ENCODE measurements at places on chromosomes 4 and X. TPM values are rescaled to one million over a fixed set of nuclear protein-coding genes. Genes with fewer than 3 reads are reported as not detected.

Gene GNRHR
- total RNA-seq = not detected

Gene SAGE1
- total RNA-seq = not detected

- H3K4me3 ChIP-seq = no peak overlapping the region
- H3K36me3 ChIP-seq = peaks cover 3% of the 10 kb centered on the region
- H3K27me3 ChIP-seq = no peaks in the 10 kb centered on the region
- H3K27ac ChIP-seq = no peak overlapping the region
- H3K4me1 ChIP-seq = peaks cover 12% of the 10 kb centered on the region
These were observed 10.8 kb downstream of the FGFRL1 start for GRCh38 chr4:1022051-1022738.

- peaks cover 7% of the 10 kb centered on the region for H3K36me3 ChIP-seq
- H3K27ac ChIP-seq = no peak overlapping the region
- no peaks in the 10 kb centered on the region for H3K27me3 ChIP-seq
- H3K4me1 ChIP-seq = no peaks in the 10 kb centered on the region
- no peak overlapping the region for H3K4me3 ChIP-seq
These were observed 168.9 kb downstream of the MAB21L2 start for GRCh38 chr4:150750824-150751223.

DNA sequence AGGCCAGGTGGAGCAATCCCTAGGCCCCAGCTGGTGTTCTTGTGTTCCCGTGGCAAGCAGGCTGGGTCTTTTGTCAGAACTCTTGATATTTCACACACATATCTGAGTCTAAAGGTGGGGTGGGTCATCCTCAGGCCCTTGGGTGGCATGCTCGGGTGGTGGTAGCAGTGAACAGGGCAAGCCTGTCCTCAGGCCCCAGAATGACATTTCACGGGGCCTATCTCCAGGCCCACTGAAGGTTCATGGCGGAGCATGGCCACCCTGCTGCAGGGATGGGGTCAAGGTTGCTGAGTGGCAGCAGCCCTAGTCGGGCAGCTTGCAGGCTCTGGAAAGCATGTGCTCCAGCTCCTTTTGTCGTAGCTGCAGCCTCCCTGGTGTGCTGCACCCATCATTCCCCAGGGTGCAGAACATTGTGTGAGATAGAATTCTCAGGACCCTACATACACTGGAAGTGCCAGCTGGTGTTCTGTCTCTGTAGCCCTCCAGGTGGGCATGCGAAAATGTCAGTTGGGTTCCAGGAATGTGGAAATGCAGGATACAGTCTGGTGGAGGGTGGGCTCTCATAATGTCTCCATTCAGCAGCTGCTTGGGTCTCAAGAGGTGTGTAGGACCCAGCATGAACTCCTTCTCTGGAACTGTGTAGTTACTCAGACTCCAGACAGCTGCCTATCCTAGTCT is 1571.8 kb downstream of the STIM2 start:
- no peak for DNase-seq
- H3K27ac ChIP-seq = no peak overlapping the region
- H3K36me3 ChIP-seq = no peaks in the 10 kb centered on the region

DNA sequence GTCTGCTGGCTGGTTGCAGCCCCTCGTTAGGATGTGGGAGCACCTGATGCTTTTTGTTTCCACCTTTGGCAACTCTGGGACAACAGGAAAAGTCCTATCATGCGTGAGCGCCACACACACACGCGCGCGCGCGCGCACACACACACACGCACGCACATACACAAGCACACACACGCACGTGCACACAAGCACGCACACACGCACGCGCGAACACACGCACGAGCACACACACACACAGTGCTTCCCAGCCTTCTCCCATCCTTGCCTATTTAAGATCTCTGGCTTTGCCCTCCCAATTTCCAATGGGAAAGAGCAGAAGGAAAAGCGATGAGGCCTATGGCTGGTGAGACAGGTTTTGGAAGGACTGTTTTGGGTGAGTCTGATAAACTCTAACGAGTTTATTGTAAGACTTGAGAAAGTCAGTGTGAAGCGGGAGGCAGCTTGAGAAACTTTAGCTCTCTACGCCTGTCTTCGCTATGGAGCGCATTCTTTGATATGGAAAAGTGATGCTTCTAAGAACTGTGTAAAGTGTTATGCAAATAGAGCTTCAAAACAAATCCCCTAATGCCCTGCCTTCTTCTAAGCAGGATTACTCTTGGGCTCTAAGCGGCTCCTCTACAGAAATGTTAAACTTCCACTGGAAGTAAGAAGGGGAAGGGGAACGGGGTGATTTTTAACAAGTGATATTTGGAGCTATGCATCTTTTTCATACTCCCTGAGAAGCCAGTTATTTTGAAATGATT is 11.8 kb downstream of the SUPT20HL1 start:
- no peaks in the 10 kb centered on the region for H3K27me3 ChIP-seq
- no peak overlapping the region for H3K4me3 ChIP-seq
- H3K27ac ChIP-seq = no peak overlapping the region
- peaks cover 27% of the 10 kb centered on the region for H3K4me1 ChIP-seq
- DNase-seq = no peak
- H3K36me3 ChIP-seq = no peaks in the 10 kb centered on the region

Data from activated CD4-positive, alpha-beta T cell treated with anti-CD3 and anti-CD28 coated beads, Interleukin-2, amount 10 ng/mL, durations not matched to agents 7 days and 5 days (primary cell).